Astrocyte of the hippocampus (primary cell): ENCODE measurements at places on chromosomes 3 and 15.

DNA sequence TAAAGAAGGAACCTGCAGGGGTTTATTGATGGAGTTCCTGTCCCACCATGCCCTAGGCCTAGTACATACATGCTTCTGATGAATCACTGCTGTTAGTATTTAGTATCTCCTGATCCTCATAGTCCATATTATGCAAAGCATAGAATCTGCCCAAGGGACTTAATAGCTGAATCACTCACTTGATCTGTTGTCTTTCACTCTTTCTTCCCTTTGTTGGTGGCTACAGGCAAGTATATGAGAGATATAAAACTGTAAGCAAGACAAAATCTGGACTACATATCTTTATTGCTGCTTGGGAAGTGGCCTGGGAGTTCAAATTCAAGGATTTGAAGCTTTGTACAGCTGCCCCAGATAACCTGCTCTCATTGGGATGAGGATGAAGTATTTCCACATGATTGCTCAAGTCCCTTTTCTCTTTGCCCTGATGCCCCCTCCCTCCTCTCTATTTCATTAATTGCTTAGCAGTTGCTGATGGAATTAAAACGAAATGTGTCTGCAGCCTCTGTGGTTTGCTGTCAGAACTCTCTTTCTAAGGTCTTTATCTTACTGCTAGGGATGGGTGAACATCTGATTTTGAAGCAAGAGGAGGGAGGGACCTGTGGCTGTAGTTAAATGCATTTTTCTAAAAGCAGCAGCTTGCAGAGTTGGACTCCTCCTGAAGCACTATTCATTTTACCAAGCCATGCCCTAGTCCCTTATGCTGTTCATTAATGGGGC lies 114.1 kb downstream of the ZNF609 start:
- peak; percentile 14 for DNase-seq

GRCh38 chr3:127131424-127132170 lies 61.3 kb upstream of the PRR23E start:
- DNase-seq: no peak

- no peak for DNase-seq
Measured at GRCh38 chr15:61828008-61828407, 232.2 kb downstream of the VPS13C start.

DNA sequence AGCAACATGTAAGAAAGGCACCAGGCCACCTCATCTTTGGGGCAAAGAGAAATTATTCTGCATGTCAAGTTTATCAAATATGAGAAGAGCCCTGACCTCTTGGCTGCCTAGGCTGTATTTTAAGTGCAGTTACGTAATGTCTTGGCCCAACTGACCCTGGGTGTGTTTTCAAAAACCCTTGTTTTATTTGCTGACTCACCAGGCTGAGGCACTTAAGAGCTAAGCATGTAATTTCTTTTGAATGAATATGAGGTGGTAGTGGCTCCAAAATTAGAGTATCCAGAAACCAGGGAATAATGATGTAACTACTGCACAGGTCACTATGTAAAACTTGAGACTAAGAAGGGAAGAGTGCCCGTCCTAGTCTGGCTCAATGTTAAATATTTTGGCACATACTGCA lies 24.3 kb downstream of the PGPEP1L start:
- peak; percentile 81 for DNase-seq

GRCh38 chr3:150409512-150410310 lies 1.6 kb downstream of the TSC22D2 start:
- peak; percentile 79 for DNase-seq

DNA sequence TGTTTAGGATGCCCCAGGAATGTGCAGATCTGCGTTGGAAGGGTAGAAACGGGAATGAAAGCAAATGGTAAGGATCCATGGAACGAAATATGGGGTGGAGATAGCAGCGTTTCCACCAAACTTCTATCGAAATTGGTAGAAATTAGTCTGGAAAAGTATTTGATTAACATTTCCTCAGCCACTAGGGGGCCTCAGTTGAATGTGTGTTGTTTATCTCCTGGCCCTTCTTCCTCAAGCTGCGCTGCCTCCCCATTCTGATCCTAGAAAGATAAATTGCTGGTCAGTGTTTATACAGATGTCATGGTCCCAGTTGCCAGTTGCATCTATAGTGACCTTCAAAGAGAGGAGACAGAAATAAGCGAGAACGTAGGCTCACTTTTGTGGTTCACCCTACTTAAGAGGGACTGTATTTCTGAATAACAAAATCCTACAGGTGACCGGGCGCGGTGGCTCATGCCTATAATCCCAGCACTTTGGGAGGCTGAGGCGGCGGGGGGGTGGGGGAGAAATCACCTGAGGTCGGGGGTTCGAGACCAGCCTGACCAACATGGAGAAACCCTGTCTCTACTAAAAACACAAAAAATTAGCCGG lies 457.1 kb downstream of the SQOR start:
- peak; percentile 15 for DNase-seq

DNA sequence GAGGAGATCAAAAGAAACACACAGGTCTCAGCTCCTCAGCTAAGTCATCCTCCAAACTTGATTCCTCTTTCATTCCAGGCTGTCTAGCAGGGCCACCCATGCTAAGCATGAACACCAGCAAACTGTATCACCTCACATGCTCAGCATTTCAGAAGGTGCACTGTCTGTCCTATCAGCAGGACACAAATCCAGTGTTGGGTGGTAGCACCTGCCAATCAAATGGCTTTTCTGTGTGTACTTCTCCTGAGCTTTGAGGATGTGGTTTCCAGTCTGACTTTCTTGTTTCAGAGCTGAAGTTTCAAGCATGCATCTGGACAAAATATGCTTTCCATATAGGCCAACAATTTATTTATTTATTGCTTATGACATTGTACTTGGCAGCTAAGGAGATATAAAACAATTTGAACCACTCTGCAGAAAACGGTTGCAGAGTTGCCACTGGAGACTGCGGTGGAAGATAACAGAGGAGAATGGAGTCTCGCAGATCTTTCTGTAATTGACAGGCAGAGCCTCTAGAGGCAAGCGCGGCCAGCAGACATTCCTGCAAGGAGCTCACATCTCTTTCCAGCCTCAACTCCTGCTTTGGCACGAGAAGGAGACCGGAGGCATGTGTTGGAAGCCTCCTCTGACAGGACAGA lies 167.1 kb upstream of the WNT5A start:
- DNase-seq: no peak

- DNase-seq: peak; percentile 89
Measured at GRCh38 chr15:62647202-62647842, 395.2 kb upstream of the TPM1 start.

GRCh38 chr3:160130950-160131349 lies 94.3 kb upstream of the C3orf80 start:
- DNase-seq: peak; percentile 67

DNA sequence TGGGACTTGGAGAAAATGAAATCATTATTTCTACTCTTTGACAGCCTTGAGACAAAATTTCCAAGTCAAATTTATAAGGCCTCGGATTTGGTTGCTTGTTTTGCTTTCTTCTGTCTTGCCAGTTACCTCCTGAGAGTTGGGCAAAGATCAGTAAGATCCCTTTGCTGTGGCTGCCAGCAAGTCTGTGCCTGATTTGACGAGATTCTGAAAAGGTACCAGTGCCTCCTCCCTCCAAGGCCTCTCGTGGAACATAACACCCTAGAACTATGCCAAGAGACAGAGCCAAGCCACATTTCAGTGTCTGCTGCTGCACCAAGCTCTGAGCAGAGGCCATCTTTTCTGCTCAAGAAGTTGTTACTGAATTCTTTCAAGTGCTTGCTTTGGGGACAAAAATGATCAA lies 61.0 kb downstream of the GTPBP8 start:
- DNase-seq: peak; percentile 66

DNA sequence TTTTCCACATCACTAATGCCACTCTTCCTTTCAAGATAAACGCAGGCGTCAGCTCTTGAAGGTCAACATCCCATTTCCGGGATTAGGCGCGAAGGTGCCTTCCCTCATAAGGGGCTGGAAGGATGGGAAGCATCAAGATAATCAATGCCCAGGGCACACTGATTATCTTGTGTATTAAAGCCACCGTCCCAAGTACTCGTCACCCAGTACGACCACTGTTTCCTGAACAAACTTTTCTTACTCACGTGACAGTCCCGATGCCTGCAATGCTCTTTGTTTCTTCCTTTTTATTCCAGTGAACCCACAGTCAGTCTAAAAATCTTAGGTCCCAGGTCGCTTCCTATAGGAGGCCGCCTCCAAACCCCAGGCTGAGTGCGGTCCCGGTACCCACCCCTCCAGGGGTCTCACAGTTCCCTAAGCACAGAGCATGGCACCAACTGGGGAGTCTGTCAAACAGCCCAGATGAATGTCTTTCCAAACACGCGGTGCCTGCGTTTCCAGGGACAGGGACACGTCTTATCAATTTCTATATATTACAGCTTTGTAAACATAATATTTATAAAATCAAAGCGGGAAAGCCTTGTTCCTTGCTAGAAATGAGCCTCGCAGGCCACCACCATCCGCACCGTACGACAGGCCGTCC lies 589 bp downstream of the ANAPC13 start:
- DNase-seq: peak; percentile 51

GRCh38 chr3:194306109-194306686 lies 44.9 kb downstream of the CPN2 start:
- DNase-seq: no peak

DNA sequence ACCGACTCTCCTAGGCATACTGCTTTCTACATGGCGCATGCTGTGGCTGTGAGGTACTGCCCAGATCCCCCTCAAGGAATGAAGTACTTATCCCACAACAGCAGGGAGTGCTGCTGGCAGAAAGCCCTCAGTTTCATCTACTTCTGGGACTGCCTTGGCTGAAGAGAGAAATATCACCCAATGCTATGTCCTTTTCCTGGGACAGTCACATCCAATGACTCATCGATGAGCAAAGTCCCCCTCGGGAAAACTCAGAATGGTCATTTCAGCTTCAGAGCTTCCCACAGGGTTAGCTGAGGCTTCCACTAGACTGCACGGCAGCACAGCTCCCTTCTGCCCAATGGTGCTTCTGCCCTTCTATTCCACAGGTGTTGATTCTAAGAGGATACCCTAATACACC lies 3.6 kb upstream of the NMD3 start:
- DNase-seq: peak; percentile 33

- DNase-seq: no peak
Measured at GRCh38 chr3:177890359-177890683, 645.9 kb upstream of the KCNMB2 start.
